ENCODE measurements at places on chromosomes 7 and 10. TPM values are rescaled to one million over a fixed set of nuclear protein-coding genes. Genes with fewer than 3 reads are reported as not detected.

The CTBP2 gene
- total RNA-seq, result 103 TPM

The STAMBPL1 gene
- 35.2 TPM for total RNA-seq

The SERPINE1 gene
- 1,104 TPM for total RNA-seq

The DNAH11 gene
- 0.15 TPM for total RNA-seq

The FAM25G gene
- not detected for total RNA-seq

The XRCC2 gene
- 5.4 TPM for total RNA-seq

The ALOX5 gene
- 0.24 TPM for total RNA-seq

All from A549 treated with CORT108297 at 1 μM for 4 hours (cell line).